ENCODE measurements at places on chromosomes 7 and 10.

- DNase-seq: no peak
Observed at GRCh38 chr10:68756246-68756645, 35.2 kb downstream of the CCAR1 start.

- no peak for DNase-seq
Observed at GRCh38 chr7:47056731-47057130, 525.2 kb downstream of the TNS3 start.

- DNase-seq: no peak
Observed at GRCh38 chr7:50508471-50508943, 56.7 kb downstream of the DDC start.

DNA sequence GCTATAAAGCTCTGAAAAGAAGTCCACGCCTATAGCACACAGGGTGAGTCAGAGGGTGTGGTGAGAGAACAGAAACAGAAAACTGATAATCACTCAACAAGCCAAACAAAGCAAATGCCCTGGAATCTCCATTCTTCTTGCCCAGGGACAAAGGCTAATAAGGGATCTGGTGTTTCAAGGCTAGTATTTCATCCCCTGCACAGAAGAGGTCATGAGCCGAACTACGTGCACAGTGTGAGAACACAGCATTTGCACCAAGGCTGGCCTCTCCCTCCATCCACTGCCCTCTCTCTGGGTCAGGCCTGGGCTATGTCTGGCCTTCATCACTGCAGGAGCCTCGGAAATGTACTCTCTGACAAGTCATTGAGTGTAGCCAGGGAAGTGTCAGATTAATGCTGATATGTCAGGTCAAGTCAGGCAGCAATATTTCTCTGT is 42.7 kb downstream of the PRR15 start:
- DNase-seq: no peak

DNA sequence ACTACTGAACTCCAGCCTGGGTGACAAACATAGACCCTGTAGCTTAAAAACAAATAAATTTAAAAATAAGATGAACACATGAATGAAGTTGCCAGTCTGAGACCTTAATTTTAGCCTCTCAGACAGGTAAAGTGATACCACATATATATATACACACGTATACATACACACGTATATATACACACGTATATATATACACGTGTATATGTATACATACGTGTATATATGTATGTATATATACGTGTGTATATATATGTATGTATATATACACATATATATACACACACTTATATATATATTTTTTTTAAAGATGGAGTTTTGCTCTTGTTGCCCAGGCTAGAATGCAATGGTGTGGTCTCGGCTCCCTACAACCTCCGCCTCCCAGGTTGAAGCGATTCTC is 62.7 kb downstream of the UBE2H start:
- DNase-seq: no peak

All from COR-L47 (cell line).